NCI-H446 (cell line): ENCODE measurements at places on chromosomes 16 and 17.
A peak's percentile ranks its signal among the peaks of the same experiment; 100 is the strongest.

DNA sequence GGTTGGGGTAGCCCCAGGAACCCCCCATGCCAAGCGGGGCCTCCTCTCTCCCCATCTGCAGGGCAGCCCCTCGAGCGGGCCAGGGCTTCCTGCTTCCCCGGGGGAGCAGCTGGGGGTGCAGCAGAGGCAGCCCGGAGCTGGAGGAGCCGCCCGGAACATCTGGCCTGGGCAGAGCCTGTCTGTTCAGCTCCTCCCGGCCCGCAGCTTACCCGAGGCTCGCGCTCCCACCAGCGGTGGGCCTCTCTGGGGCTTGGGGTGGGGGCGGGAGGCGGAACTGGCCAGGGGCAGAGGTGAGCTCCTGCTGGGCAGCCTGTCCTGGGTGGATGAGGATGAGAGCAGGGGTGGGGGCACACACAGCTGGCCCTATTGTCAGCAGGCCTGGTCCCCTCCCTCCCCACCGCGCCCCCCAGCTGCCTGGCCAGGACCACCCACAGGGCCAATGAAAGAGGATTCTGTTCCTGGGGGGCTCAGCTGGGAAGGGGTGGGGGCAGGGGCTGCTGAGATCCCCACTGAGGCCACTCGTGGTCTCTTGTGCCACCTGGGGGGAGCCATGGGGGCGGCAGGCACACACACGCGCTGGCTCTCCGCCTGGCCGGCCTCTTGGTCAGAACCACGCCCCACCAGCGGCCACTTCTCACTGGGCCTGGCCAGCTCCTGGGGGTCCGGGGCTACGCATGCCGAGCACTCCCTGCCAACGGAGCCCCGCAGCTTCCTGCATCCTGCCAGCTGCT lies 34.7 kb downstream of the BAHCC1 start:
- DNase-seq: peak; percentile 70

DNA sequence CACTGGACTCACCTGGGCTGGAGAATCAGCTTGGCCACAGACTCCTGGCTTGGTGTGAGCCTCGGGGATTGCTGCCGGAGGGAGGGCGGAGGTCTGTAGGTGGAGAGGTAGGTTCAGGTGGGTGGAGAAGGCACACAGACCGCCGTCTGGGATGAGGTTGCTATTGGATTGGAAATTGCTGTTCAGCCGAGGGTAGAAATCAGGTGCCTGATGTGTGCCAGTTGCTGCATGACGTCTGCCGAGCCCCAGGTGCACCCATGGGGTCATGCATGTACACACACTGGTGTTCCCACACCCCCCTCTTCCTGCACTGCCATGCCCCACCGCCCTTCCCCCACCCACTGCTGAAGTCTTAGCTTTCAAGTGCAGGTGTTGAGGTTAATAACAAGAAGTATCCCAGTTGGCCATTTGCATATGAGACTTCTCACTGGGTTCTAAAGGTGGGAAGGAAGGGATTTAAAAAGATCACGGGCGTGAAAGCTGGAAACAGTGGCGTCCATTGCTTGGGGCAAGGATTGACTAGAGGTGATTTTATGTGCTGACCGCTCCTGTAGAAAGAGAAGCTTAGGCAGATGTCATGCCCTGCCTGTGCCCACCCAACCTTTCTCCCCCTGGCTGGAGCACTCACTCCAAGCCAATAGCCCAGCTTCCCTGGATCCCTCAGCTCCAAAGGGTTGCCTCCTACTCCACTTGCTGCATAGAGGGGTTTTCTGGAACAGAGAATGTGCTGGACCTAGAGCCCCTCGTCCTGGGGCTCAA lies 193.6 kb downstream of the CCDC182 start:
- no peak for DNase-seq

GRCh38 chr17:46917516-46917915 lies 5.4 kb upstream of the GOSR2 start:
- DNase-seq: no peak

- no peak for DNase-seq
Observed at GRCh38 chr17:1907909-1908698, 78.3 kb downstream of the RPA1 start.

DNA sequence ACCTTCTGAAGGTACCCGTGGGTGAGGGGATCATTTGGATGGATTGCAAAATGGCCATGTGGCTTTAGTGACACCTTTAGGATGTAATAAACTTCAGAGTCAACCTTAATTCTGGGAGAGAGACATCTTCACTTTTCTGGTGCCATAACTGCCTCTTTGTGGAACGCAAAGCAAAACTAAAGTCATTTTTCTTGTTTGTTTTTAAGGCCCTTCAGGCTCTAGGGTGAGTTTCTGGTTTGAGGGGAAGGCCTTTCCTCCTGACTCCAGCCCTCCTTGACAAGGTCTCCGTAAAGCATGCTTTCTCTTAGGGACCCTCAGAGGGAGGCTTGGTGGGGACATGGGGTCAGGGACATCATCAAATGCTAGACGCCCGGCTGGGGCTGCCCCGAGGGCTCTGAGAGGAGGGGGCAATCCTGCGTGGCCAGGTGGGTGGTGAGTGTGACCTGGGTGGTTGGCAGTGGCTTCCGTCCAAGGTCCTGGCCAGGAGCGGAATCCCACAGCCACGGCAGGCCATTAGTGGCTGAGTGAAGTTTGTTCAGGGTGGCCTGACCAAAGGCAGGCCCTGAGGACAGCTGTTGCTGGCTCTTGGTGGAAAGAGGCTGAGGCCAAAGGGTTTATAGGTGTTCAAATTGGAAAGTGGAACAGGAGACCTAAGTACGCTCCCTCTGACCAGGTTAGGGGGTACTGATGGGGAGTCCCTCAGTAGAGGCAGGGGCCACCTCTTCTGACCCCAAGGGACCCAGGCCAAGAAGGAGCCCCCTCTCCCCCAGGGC lies 112.2 kb downstream of the METRNL start:
- no peak for DNase-seq

DNA sequence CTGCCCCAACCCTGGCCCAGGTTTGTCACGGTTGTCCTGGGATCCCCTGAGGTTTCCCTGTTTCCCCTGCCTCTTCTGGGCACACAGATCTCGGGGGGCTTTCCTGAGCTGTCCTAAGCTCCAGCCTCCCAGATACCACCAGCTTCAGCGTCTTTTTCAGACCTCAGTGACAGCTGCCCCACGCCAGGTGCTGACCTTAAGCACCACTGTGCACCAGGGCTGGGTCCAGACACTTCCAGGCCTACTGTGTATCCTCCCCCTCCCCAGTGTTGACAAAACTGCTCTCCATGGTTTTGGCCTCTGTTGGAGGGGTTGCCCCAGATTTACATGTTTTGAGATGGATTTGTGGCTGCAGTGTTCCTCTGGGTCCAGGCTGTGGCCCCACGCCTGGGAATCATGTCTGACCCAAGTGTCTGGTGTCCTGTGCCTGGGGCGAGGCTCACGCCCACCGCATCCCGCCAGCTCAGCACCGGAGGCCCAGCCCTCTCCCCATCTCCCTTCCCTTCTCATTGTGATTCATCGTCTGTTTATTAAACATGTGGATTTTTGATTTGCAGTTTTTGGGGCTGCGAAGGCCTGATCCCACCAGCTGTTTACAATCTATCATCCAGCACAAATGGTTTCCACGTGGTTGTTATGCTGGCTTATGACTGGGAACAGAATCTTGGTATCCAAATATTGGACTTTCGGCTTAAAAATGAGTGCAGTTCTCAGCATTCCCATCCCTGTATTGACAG lies 82.1 kb downstream of the METRNL start:
- DNase-seq: no peak

- DNase-seq: no peak
Observed at GRCh38 chr17:11813871-11814270, 183.4 kb downstream of the ZNF18 start.

DNA sequence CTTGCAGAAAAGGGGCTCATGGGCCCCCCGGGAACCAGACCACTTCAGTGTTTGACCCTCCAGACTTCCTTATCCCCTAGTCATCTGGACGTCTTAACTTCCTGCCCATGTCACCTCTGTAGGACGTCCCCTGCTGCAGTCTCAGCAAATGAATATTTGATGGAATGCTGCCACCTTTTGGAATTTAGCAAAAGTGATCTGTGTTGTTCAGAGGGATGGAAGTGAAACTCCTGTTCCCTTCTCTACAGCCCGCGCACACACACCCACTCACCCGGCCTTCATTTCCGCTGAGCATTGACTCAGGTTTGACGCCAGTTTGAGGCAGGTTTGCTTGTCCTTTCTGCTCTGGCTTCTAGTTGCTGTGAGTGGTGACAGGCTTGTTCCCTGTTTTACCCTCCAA lies 507.2 kb upstream of the EEF2KMT start:
- DNase-seq: no peak

DNA sequence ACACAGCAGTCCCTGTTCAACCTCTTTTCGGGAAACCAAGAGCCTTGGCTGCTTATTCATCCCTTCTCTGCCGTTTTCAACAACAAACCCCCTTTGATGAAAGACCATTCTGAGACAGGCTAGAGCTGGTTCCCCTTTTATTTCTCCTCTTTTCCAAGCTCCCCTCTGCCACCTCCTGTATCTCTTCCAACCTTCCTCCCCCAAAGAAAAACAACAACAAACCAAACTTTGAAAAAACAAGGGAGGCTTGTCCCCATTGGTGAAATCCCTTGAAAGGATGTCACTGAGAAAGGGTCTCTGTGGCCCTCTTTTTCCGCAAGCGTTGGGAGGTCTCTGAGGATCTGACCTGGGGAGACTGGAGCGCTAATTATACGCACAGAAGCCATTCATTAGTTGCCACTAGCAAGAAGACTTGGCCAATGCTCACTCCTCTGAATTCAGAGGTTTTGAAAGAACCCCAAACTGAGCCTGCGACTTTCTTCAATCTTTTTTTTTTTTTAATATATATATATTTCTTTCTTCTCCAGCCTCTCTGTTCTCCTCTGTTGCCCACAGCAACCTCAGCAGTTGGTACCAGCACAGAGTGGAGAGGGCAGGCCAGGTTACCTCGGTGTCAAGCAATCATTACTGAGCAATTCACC lies 101.4 kb downstream of the PITPNC1 start:
- no peak for DNase-seq

DNA sequence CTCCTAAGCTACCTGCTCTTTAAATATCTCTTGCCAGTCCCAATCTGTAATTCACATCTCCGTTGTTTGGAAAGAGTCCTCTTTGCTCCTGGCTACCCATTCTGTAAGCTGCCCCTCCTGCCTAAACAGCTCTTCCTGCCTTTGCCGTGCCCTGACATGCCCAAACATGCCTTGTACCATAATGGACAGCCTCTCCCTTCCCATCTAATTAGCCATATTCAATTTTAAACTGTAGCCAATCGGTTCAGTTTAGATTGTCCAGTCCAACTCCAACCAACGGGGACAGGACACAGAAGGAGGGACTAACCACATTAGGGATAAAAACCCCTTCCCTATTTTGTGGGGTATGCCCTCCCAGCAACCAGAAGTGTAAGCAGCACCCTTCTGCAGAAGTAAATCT lies 30.6 kb upstream of the CLEC3A start:
- DNase-seq: no peak

GRCh38 chr17:11823862-11824261 lies 173.4 kb downstream of the ZNF18 start:
- DNase-seq: no peak

- DNase-seq: no peak
Observed at GRCh38 chr16:10979717-10980601, 35.6 kb downstream of the CLEC16A start.

- DNase-seq: no peak
Observed at GRCh38 chr16:88686439-88687253, at the start of gene SNAI3. SNAI3 (minus strand) TSS chr16:88686507; CDS start chr16:88686406, 101 bp downstream.

GRCh38 chr16:29920288-29921033 lies 5.6 kb downstream of the KCTD13 start:
- no peak for DNase-seq

DNA sequence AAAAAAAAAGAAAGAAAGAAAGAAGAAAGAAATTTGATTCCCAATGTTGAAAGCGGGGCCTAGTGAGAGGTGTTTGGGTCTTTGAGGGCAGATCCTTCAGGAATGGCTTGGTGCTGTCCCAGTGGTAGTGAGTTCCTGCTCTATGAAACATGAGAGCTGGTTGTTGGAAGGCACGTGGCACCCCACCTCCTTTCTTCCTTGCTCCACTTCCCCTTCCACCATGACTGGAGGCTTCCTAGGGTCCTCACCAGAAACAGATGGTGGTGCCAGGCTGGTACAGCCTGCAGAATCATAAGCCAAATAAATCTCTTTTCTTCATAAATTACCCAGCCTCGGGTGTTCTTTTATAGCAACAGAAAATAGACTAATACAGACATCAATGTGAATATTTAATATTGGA lies 147.3 kb upstream of the KCNJ18 start:
- DNase-seq: no peak

- no peak for DNase-seq
Observed at GRCh38 chr17:35765756-35766488, 5.2 kb downstream of the C17orf50 start.

GRCh38 chr17:37339321-37339720 lies 36.5 kb upstream of the C17orf78 start:
- no peak for DNase-seq

- DNase-seq: no peak
Observed at GRCh38 chr17:47192554-47192953, 3.5 kb upstream of the CDC27 start.

- DNase-seq: no peak
Observed at GRCh38 chr17:43330876-43331639, 67.7 kb upstream of the ARL4D start.

- no peak for DNase-seq
Observed at GRCh38 chr16:14420721-14421488, 209.2 kb downstream of the PARN start.

DNA sequence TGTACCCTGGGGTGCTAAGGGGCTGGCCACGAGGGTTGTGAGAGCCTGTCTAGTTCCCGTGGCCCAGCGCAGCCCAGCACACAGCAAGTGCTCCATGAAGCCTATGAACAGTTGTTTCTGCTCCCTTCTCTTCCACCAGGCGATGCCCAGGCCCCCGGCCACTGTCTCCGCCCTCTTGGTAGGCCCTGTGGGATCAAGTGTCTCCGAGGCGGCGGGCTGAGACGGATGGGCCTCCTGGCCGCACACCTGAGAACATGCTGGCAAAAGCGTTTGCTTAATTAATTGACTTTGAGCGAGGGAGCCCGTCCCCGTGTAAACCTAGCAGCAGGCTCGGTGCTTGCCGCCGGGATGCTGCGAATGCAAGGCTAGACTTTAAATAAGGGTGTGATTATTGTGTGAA lies 129.7 kb upstream of the GSE1 start:
- no peak for DNase-seq

DNA sequence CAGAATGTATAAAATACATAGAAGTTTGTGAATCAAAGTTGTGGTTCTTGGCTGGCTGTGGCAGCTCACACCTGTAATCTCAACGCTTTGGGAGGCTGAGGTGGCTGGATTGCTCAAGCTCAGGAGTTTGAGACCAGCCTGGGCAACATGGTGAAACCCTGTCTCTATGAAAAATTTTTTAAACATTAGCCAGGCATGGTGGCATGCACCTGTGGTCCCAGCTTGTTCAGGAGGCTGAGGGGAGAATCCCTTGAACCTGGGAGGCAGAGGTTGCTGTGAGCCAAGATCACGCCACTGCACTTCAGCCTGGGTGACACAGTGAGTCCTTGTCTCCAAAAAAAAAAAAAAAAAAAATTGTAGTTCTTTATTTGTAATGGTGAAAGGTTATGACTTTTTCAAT lies 13.8 kb upstream of the APPBP2 start:
- no peak for DNase-seq

DNA sequence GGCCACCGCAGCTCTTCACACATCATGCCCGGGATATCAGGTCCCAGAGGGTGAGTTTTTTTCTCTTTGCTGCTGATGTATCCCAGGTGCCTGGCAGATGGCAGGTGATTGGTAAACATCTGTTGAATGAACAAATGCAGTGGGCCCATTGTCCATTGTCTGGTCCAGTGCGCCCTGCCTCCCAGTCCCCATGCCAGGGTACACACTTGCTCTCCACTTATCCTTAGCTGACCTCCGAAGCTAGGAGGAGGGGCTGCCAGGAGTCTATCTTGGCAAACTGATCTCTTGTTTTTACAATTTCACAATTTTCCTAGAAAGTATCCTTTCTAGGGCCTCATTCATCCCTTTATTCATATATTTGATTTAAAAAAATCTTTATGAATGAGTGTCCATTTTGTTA lies 196.0 kb downstream of the RAB11FIP4 start:
- no peak for DNase-seq
